ENCODE measurements at places on chromosomes 16 and 17.

DNA sequence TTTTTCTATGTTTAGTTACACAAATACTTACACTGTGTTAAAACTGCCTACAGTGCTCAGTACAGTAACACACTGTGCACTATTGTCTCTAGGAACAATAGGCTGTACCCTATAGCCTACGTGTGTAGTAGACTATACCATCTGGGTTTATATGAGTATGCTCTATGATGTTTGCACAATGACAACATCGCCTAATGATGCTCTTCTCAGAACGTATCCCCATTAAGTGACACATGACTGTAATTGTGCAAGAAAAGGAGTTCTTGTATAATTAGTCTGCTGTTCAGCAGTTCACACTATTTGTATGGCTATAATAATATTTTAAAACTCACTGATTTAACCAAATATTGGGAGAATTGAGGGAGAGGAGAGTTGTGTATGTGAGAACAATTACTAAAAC is 173.7 kb downstream of the TRIM37 start:
- DNase-seq: peak; percentile 25

- no peak for DNase-seq
Measured at GRCh38 chr16:1193143-1193824, 31.8 kb downstream of the TPSG1 start.

DNA sequence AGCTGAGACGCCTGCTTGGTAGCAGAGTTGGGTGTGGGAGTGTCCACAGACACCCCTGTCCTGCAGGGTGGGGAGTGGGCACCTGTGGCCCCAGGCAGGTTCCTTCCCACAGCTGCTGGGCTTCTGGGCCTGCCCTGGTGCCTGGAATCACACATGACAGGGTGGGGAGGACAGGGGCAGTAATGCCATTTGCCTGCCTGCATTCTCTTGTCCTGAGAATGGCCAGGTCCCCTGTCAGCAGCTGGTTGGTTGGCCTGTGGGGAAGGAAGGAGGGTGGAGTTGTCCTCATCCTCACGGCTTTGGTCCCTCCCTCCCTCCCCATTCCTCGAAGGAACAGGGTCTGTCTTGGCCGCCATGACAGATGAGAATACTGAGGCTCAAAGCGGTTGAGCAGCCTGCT is 5.2 kb downstream of the PRSS53 start:
- no peak for DNase-seq

- DNase-seq: no peak
Measured at GRCh38 chr17:75622076-75622475, 11.2 kb upstream of the SMIM5 start.

DNA sequence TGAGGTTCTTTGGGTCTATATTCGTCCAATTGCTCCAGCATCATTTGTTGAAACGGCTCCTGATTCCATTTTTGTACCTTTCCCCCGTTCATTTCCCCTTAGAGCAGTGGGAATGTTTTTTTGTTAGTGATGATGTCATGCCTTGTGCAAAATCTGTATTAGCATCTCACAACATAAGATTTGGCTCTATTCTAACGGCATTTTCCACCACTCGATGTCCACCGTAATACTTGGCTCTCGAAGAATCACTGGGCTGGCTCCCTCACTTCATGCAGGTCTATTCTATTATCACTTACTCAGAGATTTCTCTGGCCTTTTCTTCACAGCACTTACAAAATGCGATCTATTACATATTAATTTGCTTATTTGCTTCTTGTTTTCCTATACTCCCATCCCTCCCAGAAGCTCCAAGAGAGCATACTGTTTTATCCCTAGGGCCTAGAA is 571 bp upstream of the NME1 start:
- DNase-seq: peak; percentile 3

GRCh38 chr16:46632778-46633733 is 11.9 kb upstream of the SHCBP1 start:
- DNase-seq: no peak

- DNase-seq: no peak
Measured at GRCh38 chr17:38456031-38456815, 28.0 kb downstream of the ARHGAP23 start.

DNA sequence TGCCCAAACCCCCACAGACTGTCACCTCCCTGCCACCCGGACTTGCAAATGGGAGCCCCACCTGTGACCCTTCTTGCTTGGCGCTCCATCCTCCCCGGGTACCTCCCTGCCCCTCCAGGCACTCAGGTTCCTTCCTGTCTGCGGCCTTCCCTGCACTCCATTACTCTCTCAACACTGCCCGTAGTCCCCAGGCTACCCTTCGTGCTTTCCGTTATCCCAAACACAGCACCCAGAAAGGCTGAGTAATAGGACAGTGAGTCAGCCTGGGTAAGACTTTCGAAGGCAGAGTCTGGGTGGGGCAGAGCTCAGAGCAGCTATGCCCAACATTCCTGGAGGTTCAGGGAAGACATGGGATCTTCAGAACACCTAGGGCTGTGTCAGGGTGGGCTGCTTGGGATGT is 16.6 kb upstream of the C16orf74 start:
- peak; percentile 21 for DNase-seq

GRCh38 chr16:11848842-11849241 is 2.5 kb downstream of the RSL1D1 start:
- peak; percentile 43 for DNase-seq

- DNase-seq: no peak
Measured at GRCh38 chr16:71472051-71472450, 10.0 kb upstream of the ZNF23 start.

GRCh38 chr17:28760601-28761562 is 17.1 kb downstream of the TRAF4 start:
- peak; percentile 71 for DNase-seq

DNA sequence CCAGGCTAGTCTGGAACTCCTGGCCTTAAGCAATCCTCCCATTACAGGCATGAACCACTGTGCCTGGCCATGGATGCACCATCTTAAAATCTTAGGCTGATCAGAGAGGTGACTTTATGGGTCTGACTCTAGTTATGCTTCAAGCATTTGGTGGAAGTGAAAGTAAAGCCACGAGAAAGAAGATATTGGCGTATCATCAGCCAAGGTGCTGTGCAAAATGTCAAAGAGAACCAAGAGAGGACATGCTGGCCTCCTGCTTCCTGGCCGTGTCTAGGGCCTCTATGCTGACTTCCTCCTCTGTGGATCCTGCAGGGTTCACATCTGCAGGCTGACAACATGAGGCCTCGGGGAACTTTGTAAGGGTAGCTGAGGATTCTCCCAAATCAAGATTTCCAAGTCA is 385.2 kb downstream of the MAF start:
- no peak for DNase-seq

DNA sequence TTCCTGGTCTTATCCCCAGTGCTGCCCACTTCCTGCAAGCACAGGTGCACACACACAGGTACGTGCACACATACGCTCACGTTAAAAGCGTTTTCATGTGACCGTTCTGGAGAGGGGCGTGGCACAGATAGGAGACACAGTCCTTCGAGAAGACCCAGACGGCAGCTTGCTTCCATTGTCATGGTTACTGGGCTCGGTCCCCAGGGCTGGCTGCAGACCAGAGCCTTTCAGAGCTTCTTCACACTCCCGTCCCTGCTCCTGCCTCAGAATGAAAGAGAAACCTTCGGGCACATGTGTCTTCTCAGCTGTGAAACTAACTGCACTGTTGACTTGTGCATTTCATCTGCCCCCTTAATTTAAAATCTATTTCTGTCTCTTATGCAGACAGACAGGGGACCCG is 154.2 kb downstream of the PITPNC1 start:
- DNase-seq: no peak

- no peak for DNase-seq
Measured at GRCh38 chr17:19238167-19238505, 970 bp downstream of the EPN2 start.

- DNase-seq: no peak
Measured at GRCh38 chr17:80619535-80620235, 75.0 kb downstream of the RPTOR start.

GRCh38 chr17:13024526-13025257 is 6.9 kb upstream of the ELAC2 start:
- peak; percentile 71 for DNase-seq

DNA sequence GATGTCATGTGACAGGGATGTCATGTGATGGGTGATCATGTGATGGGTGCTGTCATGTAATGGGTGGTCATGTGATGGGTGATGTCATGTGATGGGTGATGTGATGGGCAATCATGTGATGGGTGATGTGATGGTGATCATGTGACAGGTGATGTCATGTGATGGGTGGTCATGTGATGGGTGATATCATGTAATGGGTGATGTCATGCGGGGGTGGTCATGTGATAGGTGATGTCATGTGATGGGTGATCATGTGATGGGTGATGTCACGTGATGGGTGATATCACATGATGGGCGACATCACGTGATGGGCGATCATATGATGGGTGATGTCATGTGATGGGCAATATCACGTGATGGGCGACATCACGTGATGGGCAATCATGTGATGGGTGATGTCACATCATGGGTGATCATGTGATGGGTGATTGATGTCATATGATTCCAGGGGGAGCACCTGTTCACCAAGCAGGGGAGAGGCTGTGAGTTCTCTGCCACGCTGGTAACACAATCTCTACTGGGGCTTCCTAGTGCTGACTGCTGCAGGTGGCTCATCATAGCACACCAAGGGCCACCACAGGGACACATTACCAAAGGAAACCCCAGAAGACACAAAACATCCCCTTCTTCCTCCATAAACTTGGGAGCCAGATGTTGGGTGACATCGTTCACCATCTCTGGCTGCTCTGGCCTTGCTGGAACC is 16.5 kb downstream of the CD300LB start:
- DNase-seq: peak; percentile 69

GRCh38 chr16:4613636-4614570 is 785 bp downstream of the UBALD1 start:
- DNase-seq: peak; percentile 36

DNA sequence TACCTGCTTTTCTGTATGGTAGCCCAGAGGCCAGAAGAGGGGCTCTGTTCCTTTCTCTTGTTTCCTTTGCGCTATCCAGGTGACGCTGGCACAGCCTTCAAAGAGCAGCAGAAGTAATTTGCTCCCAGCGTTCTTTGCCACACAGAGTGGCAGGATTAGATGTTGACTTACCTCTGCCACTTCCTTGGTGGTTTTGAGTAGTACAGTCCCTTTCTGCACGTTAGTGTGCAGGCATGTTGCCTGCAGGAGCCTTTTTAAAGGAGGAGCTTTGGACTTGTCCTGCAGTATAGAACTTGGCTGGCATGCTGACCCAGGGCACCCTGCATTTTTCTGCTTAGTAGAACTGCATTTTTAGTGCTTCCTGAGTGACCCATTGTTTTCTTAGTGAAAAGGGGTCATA is at the start of gene ABCC11:
TSS of gene ABCC11 (minus strand) at position 229 of the 400 bp plus-strand sequence. CDS start 15,618 bp downstream, outside the sequence.
- no peak for DNase-seq

DNA sequence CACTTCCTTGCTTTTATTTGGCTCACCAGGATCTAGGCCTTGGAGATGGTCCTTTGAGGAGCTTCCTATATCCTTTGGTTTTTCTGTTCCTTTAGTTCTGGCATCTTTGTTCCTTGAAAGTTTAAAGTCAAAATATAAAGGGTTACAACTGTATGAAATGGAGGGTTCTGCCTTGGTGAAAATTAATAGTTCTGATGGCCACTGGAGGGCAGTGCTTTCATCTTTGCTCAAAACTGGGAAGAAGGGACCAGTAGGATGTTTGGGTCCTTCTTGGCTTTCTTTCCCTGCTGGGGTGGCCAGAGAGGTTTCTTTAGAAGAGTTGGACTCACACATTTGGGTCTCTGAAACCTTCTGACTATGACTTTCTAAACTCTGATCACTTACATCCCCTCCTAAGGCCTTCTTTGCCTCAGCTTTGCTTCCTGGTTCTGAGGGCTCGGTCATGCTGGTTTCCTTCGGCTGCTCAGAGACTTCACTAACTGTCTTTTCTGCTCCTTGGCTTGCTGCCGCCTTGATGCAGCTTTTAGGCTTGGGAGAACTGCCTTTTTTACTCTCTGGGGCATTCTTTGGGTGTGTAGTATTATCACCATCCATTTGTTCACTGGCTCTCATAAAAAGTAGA is 10.9 kb upstream of the ITGA2B start:
- DNase-seq: peak; percentile 18

- DNase-seq: no peak
Measured at GRCh38 chr17:80664217-80664790, 119.7 kb downstream of the RPTOR start.

DNA sequence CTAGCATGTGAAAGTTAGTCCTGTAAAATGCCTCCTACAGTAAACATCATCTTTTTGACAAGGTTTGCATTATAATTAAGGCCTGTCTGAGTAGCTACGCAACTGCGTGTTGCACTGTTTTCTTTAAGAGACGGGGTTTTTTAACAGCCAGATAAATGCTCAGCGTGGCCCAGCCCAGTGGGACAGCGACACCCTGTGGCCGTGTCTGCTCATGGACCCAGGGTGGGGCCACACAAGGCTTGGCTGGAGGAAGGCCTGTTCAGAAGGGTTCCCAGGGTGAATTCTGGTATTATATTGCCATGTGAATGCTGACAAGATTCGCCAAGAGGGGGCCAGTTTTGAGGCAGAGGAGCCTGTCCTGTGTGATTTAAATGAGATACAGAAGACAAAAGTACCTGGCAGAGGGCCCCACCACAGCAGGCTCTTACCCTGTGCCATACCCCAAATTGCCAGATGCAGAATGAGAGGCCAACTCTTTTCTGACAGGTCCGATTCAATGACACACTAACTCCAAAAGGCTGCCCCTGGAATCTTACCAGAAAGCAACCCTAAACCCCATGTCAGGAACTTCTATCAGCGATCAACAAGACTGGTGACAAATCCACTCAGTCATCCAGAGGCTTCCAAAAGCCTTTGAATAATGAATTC is 65.9 kb upstream of the IRX6 start:
- DNase-seq: peak; percentile 67

DNA sequence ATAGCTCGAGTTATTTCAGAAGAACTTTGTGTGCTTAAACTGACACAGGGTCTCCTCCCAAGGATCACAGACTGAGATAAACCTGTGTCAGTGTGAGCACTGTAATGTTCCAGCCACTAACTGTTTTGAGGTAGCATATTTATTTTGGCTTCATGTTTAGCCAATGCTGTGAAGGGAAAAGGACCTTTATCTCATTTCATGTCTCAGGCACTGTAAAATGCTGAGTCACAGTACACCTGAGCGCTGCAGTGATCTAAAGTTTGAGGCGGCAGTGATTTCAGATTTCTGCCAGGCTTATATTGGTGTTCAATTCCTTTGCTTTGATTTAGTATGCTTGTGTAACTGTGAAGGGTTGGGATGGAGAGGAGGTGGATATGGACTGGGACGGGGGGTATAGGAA is 3.1 kb upstream of the DNAJA2 start:
- no peak for DNase-seq

DNA sequence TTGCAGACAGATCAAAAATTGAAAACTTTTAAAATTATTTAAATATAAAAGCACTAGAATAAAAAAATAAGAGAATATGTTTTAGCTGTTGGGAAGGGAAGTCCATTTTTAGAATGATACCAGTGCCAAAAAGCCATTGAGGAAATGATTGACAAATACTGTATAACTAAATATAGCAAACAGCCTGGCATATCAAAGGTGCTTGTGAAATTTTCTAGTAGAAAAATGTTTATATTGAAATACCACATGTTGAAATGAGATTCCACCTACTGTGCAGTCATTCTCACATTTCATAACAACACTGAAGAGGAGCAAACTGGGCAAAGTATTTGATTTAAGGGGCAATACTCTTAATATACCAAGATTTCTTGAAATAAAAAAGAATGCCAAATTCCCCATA is 183.5 kb downstream of the PHKB start:
- peak; percentile 85 for DNase-seq

- no peak for DNase-seq
Measured at GRCh38 chr16:88197481-88198456, 185.0 kb upstream of the ZNF469 start.

- DNase-seq: no peak
Measured at GRCh38 chr16:4048481-4048880, 67.8 kb downstream of the ADCY9 start.

All from inflammatory macrophage (primary cell).